ENCODE measurements at places on chromosomes 1 and 21.

DNA sequence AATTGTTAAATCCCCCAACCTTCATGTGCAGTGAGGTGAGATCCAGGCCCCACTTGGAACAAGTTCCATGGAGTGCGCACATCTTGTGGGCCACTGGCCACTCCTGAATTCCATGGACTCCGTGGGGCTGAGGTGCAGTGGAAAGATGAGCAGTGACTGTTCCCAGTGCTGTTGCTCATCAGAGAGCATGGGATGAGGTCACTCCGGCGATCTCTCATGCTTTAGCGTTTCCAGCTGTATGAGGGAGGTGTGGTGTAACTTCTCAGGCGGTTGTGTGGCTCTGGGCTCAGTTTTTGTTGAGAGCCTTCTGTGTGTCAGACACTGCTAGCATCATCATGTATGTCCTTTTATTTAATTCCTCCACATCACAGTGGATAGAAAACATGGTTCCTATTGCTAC, 96.2 kb downstream of the GALNT2 start:
- DNase-seq, result no peak

GRCh38 chr1:21217812-21218596, 41.3 kb upstream of the EIF4G3 start:
- DNase-seq, result no peak

- no peak for DNase-seq
These were observed 20.7 kb upstream of the IKBKE start for GRCh38 chr1:206449565-206449964.

DNA sequence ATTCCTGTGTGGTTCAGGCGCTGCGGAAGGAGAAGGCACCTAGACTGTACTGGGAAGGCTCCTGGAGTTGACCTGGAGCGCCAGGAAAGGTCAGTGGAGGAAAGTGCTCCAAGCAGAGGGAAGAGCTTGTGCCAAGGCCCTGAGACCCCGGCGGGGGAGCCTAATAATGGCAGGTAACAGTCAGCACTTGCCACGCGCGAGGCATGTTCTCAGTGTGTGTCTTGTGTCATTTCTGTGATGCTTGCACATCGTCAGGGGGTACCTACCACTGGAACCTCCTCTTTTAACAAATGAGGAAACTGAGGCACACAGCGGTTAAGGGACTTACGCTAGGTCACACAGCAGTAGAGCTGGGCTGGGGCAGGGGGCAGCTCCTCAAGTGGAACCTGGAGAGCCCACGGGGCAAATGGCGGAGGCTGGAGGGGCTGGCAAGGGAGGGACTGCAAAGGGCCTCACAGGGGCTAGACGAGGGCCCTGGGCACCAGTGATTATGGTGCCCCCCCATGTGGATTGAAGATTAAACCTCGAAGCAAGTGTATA, 976 bp upstream of the BMP8B start:
- no peak for DNase-seq

GRCh38 chr1:70891051-70891843, 156.4 kb downstream of the PTGER3 start:
- DNase-seq, result no peak

GRCh38 chr1:169053196-169053595, 53.3 kb upstream of the ATP1B1 start:
- no peak for DNase-seq

GRCh38 chr1:68107771-68108170, 57.3 kb upstream of the DIRAS3 start:
- no peak for DNase-seq

GRCh38 chr1:201640624-201641023, 101.7 kb downstream of the NAV1 start:
- no peak for DNase-seq

DNA sequence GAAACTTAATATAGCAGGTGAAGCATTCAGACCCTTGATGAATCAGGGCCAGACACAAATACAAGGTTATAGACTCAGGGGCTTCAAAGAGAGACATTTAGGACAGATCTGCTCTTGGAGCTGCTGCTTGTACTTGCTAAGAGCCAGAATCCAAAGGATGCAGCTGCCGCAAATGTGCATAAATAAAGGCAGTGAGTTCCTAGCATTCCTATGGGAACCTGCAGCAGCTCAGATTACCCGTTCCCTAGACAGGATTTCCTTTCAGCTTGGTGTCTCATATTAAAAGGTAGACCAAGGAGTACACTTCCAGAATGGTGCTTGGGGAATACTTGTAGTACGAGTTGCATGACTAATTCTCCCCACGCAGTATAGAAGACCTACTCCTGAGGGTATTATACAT, 9.7 kb upstream of the LRRC53 start:
- DNase-seq, result no peak
